ENCODE measurements at places on chromosomes 3 and 15. TPM values are rescaled to one million over a fixed set of nuclear protein-coding genes. Genes with fewer than 3 reads are reported as not detected.

BDH1 gene
- total RNA-seq: 2.0 TPM

DUOXA2 gene
- not detected for total RNA-seq

CLCN2 gene
- 5.4 TPM for total RNA-seq

LRRC31 gene
- total RNA-seq: not detected

ZDHHC23 gene
- total RNA-seq: 3.2 TPM

All from A549 treated with dexamethasone at 1 μM for 4 hours (cell line).